ENCODE measurements at places on chromosomes 4 and X.

GRCh38 chr4:114922592-114922933 is 190.9 kb downstream of the NDST4 start:
- no peak for DNase-seq

- DNase-seq: no peak
Measured at GRCh38 chr4:8649631-8650361, 57.2 kb downstream of the CPZ start.

DNA sequence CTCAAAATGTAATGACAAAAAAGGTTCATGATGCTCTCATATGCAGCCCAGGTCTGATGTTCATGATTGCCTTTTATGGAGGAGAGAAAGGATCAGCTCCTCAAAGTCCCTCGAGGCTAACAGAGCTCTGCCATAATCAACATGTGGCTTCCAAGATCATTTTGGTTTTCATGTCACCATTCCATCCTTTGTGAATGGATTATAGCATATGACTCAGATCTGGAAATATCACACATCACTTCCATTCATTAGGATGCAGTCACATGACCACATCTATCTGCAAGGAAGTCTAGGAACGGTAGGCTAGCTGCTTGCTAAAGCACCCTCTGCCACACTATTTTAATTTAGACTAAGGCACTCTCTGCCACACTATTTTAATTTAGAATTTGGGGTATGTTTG is 77.6 kb downstream of the COX18 start:
- DNase-seq: no peak

GRCh38 chrX:129590596-129590995 is 50.5 kb downstream of the OCRL start:
- no peak for DNase-seq

- no peak for DNase-seq
Measured at GRCh38 chr4:42995343-42995944, 102.9 kb downstream of the GRXCR1 start.

GRCh38 chrX:124573468-124573867 is 227.1 kb downstream of the SH2D1A start:
- no peak for DNase-seq

DNA sequence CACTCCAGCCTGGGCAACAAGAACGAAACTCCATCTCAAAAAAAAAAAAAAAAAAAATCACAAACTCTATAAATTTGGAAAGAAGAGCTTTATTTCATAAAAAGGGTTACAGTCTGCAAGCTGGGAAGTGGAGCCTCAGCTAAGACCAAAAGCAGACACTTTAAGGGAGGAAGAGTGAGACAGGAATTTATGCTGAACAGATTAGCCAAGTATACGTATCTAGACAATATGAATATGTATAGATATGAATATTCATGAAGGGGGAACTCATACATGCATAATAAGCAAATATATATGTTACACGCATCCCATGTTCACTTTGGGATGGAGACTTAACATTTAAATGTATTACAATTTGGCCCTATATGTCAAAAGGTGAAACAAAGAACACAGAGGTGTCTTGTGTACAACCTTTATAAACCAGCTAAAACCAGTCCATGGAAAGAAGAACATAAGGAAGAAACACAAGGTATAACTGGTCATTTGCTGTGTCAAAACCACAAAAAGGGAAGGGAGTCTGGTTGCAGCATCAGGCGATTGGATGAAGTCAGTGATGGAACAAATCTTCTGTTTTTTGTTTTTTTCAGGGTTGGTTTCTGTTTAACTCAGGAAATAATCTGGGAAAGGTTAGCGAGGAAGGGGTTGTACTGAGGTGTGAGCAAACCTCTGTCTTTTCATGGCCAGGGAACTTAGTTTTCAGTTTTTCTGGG is 130.0 kb upstream of the MAOA start:
- no peak for DNase-seq

DNA sequence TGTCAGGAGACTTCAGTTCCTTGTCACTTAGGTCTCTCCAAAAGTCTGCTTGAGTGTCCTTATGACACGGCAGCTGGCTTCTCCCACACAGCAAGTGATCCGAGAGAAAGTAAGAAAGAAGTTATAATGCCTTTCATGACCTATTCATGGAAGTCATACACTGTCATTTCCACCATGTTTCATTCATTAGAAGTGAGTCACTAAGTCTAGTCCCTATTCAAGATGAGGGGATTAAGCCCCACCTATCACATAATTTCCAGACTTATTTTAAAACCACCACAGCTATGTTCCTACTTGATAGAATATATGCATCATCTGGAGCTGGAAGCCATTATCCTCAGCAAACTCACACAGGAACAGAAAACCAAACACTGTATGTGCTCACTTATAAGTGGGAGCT is 25.2 kb upstream of the COL25A1 start:
- no peak for DNase-seq

- no peak for DNase-seq
Measured at GRCh38 chrX:13007519-13008188, 32.7 kb downstream of the TMSB4X start.
